Hematopoietic multipotent progenitor cell treated with erythropoietin and hydrocortisone succinate and interleukin-3 and kit ligand, for 8 days (in vitro differentiated cells): ENCODE measurements at places on chromosomes 3 and 15.
A peak's percentile ranks its signal among the peaks of the same experiment; 100 is the strongest.

- DNase-seq = no peak
Measured at GRCh38 chr3:52234516-52235447, 4.2 kb downstream of the TWF2 start.

GRCh38 chr3:12356996-12357395, 68.1 kb downstream of the PPARG start:
- DNase-seq = no peak

GRCh38 chr3:62577153-62577552, 203.8 kb upstream of the FEZF2 start:
- no peak for DNase-seq

GRCh38 chr3:170490828-170491560, 72.3 kb downstream of the CLDN11 start:
- DNase-seq = no peak

- DNase-seq = no peak
Measured at GRCh38 chr15:40285554-40286011, 2.7 kb upstream of the ANKRD63 start.

- DNase-seq = no peak
Measured at GRCh38 chr3:126126286-126126685, 42.4 kb upstream of the SLC41A3 start.

DNA sequence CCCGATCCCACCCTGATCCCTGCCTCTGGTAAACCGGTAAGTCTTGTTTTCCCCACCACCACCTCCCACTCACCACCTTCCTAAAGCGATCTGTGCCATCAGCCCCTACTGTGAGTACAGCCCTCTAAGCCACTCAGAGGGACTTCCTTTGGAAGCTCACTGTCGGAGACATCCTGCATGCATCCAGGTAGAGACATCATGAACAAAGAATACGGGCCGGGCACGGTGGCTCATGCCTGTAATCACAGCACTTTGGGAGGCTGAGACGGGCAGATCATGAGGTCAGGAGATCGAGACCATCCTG, 13.7 kb upstream of the PCSK6 start:
- no peak for DNase-seq

DNA sequence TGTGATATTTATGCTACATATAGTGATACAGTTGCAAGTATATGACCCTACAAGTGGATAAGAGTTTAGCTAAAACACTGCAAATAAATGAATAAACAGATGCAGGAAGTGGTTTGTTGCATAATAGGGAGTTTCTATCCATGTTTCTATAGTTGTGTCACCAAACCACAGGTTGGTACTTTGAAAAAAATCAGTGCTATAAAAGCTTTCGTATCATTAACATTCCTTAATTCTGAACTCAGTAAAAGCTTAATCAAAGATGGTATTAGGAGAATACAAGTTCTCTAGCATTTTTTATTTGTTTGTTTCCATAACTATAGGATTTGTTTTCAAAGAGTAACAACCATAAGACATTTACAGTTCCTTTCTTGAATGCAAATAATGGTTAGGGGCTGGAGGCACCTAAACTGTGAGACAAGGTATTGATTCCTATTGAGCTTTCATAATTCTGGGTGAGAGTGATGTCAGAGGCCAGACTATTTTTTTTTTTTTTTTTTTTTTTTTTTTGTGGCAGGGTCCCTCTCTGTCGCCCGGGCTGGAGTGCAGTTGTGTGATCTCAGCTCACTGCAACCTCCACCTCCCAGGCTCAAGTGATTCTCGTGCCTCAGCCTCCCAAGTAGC, 29.6 kb downstream of the CPOX start:
- no peak for DNase-seq

DNA sequence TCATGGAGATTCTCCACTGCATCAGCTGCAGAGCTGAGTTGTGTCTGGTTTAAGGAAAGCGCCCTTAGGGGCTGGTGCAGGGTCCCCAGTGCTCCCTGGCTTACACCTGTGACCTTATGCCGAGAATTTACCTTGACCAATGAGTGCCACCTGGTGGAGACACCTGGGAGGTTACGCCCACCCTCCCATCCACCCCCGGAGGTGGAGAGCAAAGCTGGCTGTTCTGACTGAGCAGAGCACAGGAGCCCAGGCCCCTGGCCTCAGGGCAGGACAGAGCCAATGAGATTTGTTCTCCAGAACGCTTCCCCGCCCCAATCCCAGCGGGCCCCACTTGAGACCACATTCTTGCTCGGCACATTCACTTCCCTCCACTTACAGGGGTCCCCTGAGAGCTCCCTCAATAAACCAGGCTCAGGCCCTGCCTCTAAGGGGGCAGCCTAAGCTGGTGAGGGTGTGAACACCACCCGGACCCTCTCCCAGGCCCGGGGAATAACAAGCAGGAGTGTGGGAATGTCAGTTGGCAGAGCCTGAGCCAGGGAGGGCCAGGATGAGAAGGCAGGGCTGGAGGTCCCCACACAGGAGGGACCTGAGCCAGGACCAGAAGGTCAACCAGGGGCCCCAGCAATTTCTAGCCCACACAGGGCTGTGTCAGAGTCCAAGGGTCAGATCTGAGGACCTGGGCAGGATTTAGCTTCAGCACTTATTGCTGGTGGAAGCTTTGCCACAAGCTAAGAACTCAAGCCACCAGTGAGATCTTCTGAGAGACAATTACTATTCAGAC, 117.1 kb downstream of the TPRA1 start:
- DNase-seq = no peak

DNA sequence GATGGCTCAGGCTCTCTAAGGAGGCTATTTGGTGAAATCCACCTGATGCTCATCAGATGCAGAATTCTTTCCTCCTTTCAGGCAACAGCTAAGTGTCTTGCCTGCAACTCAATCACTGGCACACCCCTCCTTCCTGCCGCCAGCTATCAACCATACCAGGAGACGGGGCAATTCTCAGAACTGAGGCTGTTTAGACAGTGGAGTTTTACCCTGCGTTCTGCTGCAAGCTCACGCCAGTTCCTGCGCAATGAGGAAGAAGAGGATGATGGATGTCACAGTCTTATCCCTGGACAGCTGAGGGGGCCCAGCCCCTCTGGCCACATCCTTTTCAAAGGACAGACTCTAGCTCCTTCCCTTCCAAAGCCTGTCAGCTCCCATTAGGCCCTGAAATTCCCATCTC, 7.0 kb upstream of the MANF start:
- peak; percentile 46 for DNase-seq

GRCh38 chr15:79942741-79943481, 28.1 kb downstream of the BCL2A1 start:
- no peak for DNase-seq

DNA sequence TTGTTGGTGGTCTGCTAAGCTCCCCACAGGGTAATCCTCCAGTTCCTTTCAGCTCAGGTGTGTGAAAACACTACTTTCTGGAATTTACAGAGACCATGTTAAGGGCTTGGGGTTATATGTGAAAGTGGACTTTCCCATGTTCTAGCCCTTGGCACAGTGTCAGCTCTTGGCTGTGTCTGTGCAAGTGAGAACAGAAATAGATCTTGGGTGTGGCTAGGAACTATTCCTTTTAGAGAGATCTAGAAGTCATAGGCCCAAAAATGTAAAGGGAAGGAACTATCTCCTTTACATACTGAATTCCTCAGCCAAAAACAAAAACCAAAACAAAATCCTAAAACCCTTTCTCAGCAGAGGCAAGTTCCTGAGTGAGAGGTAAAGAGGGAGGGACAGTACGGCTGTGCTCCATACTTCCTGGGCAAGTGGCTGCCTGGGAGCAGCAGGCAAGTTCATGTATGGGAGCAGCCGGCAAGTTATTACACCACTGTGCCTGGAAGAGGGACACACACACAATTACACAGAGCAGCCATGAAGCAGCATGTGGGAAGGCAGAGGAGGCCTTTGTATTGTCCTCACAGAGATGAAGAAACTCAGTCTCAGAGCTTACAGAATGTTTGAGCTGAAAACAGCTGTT, 19.9 kb upstream of the C3orf62 start:
- peak; percentile 28 for DNase-seq

DNA sequence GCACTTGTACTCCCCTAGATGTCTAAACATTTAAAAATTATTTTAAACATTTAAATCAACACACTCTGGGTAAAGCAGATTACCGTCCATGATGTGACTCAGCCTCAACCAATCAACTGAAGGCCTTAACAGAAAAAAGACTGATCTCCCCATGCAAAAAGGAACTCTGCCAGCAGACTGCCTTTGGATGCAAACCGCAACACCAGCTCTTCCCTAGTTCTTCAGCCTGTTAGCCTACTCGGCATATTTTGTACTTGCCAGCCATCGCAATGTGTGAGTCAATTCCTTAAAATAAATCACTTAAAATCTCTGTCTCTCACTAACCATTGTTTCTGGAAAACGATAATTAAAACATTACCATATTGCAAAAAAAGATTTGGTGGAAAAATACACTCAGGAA, 375.9 kb downstream of the RSL24D1 start:
- no peak for DNase-seq

DNA sequence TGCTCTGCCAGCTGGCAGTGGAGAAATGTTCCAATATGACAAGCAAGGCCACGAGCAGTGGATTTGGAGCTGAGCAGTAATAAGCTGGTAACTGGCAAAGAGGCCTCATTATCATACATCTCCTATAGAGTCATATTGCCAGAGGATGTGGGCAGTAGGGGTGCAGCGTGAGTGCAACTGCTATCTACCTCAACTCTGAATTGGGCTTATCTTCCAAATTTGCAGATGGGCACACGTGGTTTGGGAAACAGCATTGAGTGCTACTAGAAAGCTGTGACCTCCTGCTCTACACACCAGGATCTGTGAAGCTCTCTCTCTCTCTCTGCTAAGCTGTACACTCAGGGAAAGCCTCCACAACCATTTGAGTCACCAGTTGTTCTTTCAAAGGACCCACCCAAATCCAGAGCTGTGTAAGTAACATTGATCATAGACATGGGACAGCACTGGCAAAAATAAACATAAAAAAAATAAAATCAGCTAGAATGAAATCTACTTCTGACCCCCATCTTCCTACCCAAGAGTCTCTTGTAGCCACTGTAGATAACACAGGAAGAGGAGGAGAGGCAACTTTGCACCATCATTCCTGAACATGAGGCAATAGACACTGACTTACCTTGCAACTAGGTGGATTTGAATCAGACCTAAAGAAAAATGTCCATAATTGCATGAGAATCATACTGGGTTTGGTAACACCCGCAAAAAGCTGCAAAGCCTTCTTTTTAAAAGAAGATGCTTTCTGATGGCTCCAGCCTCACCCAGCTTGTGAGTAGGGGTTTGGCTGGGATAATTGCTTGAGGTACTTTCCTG, 82.9 kb upstream of the THBS1 start:
- DNase-seq = peak; percentile 75

DNA sequence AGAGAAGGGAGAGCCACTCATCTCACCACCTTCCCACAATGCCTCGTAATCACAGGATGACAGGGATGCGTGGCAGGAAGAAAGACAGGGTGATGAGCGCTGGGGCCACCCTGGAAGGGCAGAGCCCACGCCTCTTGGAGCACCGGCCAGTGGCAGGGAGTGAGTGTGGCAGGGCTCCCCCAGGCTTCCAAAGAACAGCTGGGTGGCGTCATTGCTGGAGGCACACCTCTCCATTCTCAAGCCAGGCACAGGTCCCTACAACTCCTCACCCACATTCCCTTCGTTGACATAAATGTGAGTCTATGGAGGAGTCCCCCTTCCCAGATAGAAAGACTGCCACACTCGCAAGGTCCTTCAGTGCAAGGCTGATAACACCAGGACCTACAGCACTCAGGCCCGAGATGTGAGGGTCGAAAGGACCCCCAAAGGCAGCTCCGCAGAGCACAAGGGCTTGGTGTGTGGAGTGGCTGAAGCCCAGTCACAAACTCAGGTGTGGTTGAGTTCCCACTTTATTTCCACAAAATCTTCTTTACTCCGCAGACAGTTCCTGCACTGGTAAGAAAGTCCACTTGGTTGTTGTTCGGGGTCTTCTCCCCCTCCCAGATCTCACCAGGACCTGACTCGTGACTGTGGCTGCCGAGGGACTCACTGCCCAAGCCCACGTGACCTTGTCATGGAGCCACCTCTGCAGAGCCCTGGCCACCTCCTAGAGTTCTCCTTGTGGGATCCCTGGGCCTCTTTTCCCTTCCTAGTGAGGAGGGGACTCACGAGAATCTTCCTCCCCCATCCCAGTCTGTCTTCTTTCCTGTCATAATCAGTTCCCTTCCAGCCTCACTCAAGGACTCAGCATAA, 22.4 kb upstream of the CORO2B start:
- no peak for DNase-seq

DNA sequence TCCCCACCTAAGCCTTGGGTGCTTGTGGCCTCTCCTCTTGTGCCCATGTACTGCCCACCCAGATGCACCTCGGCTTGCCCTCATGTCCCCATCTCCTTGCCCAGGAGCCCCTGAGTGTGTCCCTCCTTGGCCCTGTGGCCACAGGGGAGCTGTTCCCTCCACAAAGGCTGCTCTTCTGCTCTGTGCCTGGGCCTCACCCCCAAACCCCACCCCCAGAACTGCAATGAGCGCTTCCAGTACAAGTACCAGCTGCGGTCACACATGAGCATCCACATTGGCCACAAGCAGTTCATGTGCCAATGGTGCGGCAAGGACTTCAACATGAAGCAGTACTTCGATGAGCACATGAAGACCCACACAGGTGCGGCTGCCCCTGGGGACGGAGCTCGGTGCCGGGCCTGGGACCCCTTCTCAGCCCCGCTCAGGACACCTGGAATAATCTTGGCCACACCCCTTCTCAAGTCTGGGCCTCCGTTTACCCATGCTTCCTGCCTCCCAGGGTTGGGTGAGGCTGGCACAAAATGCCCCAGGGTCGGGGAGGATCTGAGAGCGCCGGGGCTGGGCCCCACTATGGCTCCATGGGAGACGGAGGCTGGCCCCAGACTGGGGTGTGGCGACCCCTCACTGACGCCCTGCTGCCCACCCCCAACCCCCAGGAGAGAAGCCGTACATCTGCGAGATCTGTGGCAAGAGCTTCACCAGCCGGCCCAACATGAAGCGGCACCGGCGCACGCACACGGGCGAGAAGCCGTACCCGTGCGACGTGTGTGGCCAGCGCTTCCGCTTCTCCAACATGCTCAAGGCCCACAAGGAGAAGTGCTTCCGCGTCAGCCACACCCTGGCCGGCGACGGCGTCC, 10.3 kb downstream of the ZBTB47 start:
- DNase-seq = no peak

- peak; percentile 47 for DNase-seq
Measured at GRCh38 chr3:155554777-155555451, 190.0 kb downstream of the PLCH1 start.

DNA sequence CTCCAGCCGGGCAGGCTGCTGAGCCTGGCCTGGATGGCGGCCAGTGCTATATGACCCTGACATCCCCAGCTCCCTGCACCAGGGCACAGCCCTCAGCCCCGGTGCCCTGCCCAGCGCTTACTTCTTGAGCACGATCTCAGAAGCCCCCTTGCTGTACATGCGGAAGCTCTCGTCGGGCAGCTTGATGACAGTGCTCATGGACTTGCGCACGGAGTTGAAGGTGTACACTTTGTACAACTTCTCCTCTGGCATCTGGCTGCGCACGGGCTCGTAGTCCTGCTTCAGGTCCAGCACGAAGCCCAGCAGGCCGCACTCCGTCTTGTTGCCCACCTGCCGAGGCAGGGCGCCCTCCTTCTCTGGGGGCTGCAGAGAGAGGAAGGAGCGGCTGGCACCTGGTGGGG, 38.8 kb upstream of the SEC13 start:
- DNase-seq = no peak

DNA sequence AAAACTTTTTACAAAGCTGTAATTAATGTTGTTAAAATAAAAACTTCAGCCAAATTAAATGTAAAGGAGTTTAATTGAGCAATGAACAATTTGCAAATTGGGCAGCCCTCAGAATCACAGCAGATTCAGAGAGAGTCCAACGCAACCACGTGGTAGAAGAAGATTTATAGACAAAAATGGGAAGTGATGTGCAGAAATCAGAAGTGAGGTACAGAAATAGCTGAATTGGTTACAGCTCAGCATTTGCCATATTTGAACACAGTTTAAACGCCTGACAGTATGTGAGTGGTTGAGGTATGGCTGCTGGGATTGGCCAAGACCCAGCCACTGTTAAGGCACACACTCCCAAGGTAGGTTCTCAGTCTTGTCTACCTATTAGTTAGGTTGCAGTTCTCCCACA, 14.4 kb upstream of the PLA2G4D start:
- DNase-seq = no peak
